ENCODE measurements at places on chromosomes 4 and X.

DNA sequence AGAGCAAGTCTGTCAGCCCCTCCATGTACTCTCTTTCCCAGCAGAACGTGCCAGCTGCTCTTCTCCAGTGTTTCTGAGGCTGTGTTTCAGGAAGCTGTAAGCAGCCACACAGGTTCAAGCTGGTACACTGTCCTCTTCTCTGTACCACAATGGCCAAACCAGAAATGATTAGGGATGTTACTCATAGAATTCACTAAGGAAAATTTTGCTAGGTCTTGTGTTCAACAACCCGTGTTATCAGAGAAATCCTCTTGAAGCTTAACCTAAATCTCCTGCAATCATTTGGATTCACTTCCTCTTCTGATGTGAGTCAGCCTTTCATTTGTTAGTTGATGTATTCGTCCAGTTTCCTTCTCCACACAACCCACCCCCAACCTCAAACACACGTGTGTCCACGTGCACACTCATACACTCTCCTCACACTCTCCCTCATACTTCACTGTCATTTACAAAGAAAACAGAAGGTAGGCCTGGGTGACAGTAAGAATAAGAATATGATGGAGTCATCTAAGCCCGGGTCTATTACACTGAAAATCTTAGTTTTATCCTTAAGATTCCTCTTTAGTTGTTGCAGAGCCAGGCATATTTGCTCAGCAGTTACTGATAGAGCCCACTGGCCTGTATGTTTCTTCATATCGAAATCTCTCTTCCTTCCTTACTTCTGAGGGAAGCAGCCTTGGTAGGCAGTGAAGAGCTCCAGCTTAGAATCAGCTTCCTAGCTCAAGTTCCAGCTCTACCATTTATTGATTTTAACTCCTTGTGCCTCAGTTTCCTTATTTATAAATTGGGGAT lies 63.4 kb downstream of the DCUN1D4 start:
- DNase-seq, result no peak

- DNase-seq, result no peak
These were observed 252.5 kb upstream of the PGRMC2 start for GRCh38 chr4:128540122-128540521.

- DNase-seq, result no peak
These were observed 20.3 kb upstream of the PACRGL start for GRCh38 chr4:20679951-20680350.

- no peak for DNase-seq
These were observed at the start of gene PTCHD1 for GRCh38 chrX:23334848-23335599. Gene PTCHD1 (plus strand): TSS chrX:23334849. CDS start chrX:23334876, 27 bp downstream.

GRCh38 chr4:151624626-151625565 lies 135.9 kb downstream of the GATB start:
- no peak for DNase-seq

DNA sequence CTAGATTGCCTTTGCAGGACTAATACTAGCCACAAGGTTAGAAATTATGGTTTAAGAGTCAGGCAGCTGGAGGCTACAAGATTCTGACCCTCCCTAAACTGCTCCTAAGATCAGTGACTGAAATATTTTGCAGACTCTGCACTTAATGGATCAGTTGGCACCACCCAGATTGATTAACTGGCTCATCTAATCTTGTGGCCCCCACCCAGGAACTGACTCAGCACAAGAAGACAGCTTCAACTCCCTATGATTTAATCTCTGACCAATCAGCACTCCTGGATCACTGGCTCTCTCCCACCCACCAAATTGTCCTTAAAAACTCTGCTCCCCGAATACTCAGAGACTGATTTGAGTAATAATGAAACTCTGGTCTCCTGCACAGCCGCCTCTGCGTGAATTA lies 145.4 kb upstream of the LCORL start:
- DNase-seq, result no peak

DNA sequence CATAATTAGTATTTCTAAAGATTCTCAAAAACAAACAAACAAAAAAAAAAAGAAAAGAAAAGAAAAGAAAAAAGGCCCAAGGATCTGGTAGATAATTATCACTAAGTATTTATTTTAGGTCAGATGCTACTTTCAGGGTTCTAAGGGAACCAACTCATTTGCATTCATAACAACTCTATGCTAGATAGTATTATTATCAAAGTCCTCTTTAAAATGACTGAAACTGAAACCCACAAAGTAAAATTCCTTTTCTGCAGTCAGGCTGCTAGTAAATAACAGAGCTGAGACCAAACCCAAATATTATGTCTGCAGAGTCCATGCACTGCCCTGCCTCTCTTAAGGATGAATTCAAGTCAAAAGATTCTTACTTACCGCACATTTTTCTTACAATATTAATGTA lies 38.3 kb upstream of the MAPK10 start:
- no peak for DNase-seq

GRCh38 chrX:109783701-109784079 lies 50.6 kb upstream of the ACSL4 start:
- no peak for DNase-seq

All from foreskin melanocyte (primary cell).